ENCODE measurements at places on chromosomes 5 and 9.

GRCh38 chr9:137433349-137433915 is 7.7 kb downstream of the ENTPD8 start:
- no peak for DNase-seq

DNA sequence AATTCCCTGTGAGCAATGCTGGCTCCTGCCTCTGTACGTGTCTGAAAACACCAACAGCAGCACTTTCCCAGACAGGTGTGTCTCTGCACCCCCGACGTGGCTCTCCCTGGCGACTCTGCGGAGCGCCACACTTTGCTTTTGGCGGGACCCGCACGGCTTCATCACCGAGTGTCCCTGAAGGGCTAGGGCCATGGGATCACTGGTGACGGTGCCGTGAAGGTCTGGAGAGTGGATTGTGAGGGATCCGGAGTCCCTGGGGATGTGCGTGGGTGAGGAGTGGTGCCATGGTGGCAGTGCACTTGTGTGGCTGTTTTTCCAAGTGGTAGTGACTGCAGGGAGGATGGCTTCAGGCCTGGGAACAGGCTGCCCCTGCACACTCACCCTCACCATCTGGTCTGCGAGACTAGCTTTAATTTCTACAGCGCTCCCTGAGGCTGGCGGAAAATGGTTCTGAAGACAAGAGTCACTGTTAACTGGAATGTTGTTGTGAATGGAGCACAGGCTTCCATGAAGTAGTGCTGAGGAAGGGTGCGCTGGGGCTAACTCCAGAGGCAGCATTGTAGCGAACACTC is 3.2 kb downstream of the NKD2 start:
- DNase-seq: no peak

DNA sequence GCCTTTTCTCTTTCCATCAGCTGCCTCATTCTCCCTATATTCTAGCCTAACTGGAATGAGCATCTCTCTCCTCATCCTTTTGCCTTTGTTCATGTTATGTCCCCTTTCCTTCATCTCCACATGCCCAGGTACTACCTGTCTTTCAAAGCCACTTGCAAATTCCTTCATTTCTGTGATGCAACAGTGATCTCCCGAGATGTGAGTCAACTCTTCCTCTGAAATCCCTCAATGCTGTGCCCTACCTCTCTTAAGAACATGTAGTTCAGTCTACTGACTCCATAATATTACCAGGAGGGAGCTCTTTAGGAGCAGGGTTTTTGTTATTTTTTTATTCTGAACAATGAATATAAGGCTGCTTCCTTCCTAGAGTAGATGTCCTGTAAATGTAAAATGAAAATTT is 91.6 kb downstream of the ZNF462 start:
- no peak for DNase-seq

- DNase-seq: peak; percentile 5
Observed at GRCh38 chr5:104045987-104046386, 483.4 kb upstream of the NUDT12 start.

DNA sequence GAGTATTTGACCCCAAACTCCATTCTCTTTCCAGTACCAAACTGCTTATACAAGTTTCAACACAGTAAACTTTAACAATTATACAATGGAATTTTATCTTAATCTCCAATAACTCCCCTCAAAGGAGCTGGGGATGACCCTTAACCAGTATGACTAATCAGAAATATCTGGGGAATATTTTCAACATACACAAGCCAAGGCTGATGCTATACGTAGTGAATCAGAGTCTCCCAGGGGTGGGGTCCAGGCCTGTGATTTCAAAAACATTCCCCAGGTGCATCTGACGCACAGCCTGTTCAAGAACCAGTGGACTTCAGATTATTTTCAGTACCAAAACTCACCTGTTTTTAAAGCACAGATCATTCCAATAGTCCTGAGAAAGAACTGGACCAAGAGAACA is 11.8 kb upstream of the SEMA5A start:
- no peak for DNase-seq

DNA sequence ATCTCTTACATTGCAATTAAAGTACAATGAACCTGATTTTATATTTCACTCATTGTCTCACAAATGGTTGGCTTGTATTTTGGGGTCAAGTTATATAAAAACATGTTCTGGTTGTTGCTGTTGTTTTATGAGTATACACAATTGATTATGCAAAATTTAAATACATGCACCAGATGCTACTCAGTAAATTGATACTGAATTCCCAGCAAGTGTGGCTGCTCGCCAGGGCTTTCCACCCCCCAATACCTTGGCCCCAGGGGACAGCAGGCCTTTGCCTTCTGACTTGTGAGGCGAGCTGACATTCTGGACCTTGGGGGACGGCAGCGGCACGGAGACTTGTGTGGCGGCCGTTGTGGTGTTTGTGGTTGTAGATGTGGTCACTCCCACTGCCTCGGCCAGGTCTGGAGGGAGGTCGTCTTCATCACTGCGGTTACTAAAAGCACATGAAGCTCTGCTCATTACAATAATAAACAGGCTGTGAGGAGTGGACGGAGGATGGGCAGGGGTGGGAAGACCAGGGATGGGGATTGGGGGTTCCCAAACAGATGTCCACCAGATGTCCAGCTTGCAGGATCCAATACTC is 27.0 kb upstream of the FRRS1L start:
- DNase-seq: no peak

DNA sequence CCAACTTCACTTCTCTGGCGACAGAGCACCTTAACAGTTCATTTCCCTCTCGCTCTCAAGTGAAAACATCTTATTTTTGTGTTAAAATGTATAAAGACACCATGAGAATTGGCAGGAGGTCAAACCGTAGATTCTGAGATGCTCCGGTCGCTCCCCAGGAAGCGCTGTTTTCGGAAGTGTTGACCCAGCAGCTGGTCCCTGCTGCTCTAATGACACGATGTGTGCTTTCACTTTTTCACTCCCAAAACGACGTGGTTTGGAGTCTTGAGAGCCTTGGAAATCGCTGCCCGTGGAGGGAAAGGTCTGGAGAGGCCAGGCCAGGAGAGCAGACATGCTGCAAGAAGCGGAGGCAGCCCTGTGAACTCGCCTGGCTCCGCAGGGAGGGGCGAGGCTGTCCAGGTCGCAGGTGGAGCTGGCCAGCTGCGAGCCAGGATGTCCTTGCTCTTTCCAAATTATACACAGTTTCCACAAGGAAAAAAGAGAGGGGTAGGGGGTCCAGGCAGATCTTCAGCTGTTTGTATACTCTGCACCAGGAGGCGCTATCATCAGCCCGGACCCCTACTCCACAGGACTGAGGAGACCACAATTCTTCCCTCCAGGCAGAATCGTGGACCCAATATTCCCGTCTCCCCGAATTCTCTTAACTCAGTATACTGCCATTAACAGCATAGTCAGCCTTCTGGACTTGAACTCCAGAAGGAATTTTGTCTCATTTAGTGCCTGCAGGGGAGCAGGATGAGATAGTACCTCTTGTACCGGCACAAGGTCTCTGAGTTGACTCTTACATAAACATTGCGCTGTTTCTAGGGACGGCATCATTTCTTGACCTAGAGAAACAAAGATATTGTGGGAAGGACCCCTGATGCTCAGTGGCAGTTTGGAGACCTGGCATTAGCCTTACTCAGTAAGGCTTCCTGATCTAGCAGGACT is 248.6 kb upstream of the ANKRD55 start:
- DNase-seq: no peak

DNA sequence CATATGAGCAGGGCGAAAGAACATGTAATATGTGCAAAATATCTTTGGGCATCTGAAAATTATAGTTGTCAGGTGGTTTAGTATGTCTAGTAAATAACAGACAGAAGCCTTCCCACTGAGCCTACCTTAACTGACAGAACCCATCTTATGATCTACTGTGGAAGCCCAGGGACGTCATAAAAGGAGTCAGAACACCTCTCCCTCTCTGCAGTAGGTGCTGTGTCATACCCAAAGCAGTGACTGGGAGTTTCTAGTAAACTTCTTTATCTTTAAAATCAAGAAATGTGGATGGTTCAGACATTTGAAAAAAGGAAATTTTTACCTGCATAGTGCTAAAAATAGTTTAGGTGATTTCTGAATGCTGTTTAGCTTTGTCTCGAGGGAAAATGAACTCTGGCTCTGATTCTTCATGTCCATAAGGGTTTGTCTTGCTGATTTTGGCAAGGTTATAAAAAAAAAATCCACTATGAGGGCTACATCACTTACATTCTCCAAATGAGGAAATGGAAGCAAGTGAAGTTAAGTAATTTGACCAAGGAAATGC is 104.0 kb downstream of the NUDT12 start:
- DNase-seq: no peak

- no peak for DNase-seq
Observed at GRCh38 chr5:180900178-180900577, 1.2 kb downstream of the BTNL8 start.

DNA sequence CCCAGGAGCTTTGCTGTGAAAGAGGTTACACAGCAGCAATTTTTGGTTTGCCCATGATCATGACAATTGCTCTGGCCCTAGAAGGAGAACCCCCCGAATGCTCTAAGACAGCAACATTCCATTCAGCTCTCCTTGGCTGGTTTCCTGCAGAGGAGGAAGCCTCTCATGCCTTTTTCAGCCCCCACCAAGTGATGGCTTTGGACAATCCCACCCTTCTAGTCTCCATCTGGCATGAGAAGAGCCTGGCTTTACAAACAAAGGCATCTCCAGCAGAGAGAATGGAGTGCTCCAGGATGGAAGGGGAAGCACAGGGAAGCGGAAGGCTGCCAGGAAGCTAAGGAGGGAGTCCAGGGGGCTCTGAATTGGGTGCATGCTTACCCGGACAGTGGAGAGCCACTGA is 98.4 kb downstream of the CRB2 start:
- DNase-seq: no peak

GRCh38 chr9:132409828-132410528 is at the start of gene CFAP77:
Gene CFAP77 (plus strand): TSS chr9:132410211. CDS start chr9:132410272, 61 bp downstream.
- peak; percentile 19 for DNase-seq

GRCh38 chr5:115578657-115579056 is 23.6 kb downstream of the TICAM2 start:
- no peak for DNase-seq

GRCh38 chr5:54616031-54616430 is 98.5 kb downstream of the SNX18 start:
- no peak for DNase-seq

DNA sequence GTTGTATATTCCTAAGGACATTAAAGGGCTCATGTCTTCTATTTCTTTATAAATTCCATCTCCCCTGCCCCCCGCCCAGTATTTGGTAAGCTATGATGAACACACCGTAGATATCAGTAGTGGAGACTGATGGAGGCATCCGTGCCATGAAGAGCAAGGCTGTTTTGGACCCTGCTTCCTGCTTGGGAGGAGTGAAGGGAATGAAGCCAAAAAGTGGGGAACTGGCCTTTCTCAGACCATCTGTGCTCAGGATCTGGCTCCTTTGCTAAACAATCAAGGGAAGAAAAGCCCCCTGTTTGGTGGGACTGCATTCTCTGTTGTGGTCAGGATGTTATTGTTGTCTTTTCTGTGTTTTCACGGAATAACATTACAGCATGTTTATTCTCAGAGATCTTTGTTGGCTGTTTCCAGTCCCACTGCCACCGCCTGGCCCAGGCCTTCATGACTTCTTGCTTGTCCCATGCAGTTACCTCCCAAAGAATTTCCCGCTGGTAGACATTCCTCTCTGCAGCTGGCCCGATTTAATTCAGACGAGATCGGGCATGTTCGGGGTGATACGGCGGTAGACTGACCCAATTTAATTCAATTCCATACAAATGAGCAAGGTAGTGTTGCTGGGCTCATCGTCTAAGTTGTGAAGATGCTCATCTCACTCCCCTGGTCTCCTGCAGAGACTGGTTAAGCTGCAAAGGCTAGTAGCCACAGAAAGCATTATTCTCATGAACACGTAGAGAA is 31.4 kb upstream of the ANKH start:
- DNase-seq: no peak

DNA sequence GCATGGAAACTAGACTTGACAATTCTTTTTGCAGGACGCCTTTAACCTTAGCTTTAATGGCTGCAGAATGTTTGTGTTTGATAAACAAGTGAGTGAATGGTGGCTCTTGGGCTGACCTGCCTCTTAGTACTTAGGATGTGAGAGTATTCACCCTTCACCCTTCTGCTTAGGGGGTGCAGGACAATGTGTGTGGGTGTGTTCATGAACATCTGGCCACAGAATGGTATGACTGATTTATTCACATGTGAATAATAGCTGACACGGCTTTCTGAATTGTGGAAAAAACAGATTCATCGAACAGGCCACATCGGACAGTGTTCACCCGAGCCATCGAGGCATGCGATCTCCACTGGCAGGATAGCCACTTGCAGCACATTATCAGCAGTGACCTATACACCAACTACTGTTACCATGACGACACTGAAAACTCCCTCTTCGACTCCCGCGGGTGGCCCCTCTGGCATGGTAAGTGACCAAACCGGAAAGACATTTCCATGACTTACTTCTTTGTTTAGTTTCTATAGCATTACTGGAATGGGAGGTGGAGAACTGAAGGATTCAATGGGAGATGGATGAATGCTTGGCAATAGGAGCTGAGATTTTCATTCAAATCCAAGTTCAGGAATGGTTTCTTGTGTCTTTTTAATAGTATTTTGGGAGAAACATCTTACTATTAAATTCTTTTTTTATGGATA is 193.6 kb downstream of the ZSWIM6 start:
- no peak for DNase-seq

DNA sequence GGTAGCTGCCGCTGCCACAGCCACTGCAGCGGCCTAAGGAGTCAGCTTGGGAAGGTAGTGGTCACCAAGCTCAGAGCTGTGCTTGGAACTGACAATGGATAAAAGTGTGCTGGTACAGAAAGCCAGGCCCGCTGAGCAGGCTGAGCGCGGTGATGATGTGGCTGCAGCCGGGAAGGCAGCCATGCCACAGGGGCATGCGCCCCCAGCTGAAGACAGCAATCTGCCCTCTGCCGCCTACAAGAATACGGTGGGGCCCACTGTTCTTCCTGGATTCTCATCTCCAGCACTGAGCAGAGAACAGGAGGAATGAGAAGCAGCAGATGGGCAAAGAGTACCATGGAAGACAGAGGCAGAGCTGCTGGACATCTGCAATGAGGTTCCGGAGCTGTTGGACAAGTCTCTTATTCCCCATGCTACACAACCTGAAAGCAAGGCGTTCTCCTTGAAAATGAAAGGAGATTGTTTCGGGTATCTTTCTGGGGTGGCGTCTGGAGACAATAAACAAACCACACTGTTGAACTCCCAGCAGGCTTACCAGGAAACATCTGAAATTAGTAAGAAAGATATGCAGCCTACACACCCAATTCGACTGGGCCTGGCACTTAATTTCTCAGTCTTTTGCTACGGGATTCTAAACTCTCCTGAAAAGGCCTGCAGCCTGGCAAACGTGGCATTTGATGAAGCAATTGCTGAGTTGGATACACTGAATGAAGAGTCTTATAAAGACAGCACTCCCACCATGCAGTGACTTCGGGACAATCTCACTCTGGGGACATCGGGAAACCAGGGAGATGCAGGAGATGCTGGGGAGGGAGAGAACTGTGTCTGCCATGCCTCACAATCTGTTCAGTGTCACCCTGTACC is 22.8 kb upstream of the ANKRD18A start:
- DNase-seq: no peak

DNA sequence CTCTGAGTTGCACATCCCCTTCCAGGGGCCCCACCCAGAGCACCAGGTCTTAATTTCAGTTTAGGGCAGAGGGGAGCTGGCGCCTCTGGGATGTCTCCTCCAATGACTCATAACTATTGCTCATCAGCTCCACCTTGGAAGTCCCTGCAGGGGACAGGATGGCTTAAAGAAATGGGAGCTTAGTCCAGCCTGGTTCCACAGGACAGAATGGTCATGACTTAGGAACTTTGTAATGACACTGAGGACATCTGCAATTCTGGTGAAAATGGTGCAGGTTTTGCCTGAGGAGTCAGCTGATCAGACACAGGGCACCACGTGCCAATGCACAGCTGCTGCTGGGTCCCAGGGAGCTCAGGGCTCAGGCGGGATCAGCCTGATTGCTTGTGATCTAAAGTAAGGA is 16.4 kb upstream of the PPP1R26 start:
- no peak for DNase-seq

All from DMS79 (cell line).